ENCODE measurements at places on chromosomes 7 and 10. TPM values are rescaled to one million over a fixed set of nuclear protein-coding genes. Genes with fewer than 3 reads are reported as not detected.

GRCh38 chr7:134777470-134777869 lies 2.0 kb upstream of the CALD1 start:
- DNase-seq, result no peak

The MOGAT3 gene
- polyA plus RNA-seq, result not detected

DNA sequence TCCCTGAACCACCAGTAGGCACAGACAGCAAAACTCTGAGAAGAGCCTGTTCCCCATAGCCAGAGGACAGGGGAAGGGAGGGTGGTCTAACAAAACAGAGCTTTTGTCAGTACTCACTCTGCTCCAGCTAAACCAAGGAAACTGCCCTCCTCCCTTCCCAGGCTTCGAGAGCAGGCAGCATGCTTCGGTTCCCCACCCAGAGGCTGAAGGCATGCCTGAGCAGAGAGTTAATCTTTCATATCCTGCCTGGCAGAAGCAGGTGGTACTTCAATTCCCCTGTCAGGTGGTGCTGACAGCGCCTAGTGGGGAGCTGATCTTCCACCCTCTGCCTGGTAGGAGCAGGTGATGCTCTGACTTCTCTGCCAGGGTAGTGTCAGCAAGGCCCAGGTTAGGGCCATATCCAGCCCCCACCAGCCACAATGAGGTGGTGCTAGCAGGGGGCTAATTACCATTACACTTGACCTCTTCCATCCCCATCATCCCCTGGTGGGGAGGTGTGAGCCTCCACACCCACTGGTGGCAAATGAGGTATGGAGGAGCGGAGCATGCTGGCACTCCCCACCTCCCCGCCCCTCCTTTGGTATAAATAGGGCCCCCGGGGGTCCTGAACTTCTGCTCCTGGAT lies 35.1 kb downstream of the SDK1 start:
- DNase-seq, result no peak

The GCK gene
- 0.14 TPM for polyA plus RNA-seq

GRCh38 chr7:128202287-128202957 lies 38.7 kb upstream of the LEP start:
- DNase-seq, result no peak

The EFCAB10 gene
- polyA plus RNA-seq, result not detected

DNA sequence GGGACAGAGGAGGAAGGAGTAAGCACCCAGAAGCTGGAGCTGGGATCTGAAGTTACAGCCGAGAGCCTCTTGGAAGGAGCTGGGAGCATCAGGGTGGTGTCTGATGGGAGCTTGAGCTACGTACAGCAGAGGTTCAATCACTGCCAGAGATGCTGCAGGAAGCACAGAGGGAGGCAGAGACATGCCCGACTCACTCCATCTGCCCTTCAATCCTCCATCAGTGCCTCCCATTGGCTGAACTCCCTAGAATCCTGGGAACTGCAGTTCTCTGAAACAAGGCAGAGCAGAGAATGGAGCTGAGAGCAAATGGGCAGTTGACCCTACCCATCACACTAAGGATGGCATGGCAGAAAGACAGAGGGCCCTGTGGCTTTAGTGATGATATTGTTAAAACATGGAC lies 40.0 kb upstream of the CTBP2 start:
- no peak for DNase-seq

The FAM25C gene
- not detected for polyA plus RNA-seq

DNA sequence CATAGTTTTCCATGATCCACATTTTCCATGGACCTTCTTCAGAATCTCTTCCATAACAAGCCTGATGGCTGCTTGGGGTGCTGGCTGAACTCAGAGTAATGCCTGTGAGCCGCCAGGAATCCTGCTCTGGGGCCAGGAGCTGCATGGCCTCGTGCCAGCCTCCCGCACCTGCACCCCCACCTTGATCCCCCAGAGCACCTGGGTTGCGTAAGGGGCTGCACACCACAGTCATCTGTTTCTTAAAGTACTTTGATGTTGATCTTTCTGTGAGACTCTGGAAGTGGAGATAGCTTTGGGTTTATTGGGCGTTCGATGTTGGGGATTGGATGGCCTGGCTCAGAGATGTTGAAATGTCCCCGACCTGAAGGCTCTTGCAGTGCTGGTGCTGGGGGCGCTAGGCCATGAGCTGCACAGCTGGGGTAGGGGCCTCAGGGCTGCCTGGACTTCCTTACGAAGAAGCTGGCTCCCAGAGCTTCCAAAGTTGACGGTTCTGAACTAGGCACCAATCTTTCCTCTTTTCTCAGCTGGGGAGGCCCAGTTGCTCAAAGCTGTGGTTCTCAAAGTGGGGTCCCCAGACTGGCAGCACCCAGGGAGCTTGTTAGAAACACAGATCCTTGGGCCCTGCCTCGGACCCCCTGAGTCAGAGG lies 534.0 kb downstream of the DNAJB6 start:
- DNase-seq, result no peak

- DNase-seq, result no peak
Measured at GRCh38 chr10:61792097-61792716, 109.3 kb upstream of the ARID5B start.

The MKX gene
- polyA plus RNA-seq, result 1.3 TPM

Data from fibroblast of lung (primary cell).